ENCODE measurements at places on chromosomes 2 and 18.

GRCh38 chr2:4515871-4516761, 812.7 kb downstream of the DCDC2C start:
- DNase-seq, result no peak

DNA sequence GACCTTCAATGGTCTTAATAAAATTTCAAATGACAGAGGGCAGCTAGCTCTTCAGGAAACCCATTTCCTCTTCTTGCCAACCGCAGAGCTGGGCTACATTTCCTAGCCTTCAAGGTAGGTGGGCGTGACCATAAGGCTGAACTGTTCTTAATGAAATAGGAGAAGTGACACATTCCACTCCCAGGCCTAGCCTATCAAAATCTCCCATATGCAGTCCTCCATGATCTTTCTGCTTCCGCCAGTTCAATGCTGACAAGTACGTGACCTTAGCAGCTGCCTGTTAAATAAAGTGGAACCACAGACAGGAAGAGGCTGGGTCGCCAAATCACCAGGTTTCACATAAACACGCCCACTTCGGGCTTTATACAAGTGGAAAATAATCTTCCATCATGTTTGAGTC, 13.2 kb downstream of the SERPINE2 start:
- no peak for DNase-seq

DNA sequence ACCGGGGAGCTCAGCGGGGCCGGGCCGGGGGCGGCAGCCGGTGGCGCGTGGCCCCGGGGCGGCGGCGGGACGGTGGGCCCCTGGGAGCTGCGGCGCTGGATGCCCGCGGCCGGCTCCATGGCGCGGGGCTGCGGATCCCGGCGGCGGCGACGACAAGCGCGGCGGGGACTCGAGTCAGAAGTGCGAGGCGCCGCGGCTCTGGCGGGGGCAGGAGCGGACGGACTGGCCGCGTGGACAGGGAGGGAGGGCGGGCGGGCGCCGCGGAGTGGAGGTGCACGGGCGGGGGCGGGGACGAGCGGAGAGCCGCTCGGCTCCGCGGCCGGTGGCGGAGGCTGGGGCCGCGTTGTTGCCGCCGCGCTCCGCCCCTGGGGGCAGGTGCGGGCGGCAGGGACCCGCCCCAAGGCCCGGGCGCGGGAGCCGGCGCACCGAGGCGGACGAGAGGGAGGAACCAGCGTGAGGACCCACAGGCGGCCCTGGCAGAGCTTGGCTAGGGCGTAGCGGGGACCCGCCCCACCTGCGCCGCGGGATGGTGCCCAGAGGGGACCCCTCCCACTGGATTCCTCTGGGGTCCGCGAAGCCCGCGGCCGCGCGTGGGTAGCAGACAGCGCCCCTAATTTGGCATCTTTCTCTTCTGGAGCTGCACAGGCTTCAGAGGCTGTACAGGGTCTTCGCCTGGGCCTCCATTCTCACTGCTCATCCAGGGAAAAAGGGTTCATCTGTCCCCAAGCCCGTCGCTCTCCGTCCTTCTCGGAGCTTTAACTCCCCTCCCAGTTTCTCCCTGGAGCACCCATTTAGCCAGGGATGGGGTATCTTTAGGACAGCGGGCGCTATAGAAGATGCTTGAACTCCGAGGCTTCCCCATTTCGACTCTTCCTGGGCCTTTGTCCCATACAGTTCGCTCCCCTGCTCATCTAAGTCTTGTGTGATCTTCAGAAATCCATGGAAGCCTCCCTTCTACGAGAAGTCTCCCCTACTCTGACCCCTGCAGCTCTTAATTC, at the start of gene TMEM163:
TMEM163 (minus strand) TSS at position 184 of the 998 bp plus-strand sequence.
- no peak for DNase-seq

DNA sequence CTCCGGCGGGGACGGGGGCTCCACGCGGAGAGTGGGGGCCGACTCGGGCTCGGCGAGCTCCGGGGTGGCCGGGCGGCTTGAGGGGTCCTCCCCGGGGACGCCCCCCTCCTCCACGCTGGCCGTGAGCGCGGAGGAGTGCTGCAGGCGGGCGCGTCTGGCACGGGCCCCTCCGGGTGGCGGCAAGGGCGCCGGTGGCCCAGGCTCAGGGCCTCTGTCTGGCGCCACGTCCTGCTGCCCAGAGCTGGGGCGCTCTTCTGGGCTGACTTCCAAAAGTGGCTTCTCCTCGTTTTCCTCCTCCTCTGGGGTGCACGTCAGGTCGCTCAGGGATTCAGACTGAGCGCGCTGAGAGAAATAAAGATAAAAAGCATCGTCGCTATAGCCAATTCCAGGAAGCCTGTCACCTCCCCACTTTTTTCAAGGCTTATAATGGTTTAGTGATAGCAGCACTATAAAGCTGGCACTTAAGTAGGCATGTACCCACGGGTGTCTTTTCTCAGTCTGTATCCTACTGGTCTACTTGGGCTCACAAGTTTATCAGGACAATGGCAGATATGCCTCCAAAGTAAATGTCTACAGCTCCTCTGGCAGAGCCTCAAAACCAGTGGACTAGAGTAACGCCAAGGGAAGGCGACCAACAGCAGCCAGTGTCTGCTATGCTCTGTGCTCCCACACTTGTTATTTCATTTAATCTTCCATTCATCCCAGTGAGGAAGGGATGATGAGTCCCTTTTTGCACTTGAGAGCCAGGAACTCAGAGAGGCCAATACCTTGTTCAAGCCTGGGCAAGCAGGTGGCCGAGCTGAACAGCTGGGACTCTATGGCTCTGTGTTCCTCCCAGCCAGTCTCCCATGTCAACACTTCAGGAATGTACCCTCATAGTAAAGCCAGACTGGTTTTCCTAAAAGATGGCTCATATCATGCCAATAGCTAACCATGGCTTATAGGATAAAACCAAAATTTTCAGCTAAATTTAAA, 92.6 kb upstream of the MGAT4A start:
- no peak for DNase-seq

DNA sequence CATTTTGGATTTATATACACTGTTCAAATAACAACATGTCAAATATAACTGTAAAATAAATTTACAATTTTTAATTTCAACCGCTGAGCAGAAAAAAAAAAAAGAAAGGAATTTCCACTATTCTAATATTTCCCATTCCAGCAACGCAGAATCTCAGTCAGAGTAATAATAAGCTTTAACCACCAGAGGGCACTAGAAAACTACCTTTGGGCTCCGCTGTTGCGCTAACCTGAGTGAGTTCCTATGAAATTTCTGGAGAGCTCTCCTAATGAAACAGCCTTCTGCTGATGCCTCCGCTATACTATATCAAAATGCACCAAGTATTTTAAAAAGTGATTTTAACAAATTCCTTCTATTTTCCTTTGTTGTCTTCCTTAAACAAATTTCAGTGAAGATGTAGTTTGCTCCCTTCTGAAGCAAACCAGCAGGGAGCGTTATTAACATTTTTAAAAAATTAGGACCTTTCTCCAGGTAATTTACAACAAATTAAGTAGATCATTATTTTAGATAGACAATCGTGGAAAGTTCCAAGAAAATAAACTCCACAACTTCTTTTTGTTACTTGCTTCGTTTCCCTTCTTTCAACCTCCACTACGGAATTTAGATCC, 23.0 kb downstream of the ERMN start:
- DNase-seq, result no peak

DNA sequence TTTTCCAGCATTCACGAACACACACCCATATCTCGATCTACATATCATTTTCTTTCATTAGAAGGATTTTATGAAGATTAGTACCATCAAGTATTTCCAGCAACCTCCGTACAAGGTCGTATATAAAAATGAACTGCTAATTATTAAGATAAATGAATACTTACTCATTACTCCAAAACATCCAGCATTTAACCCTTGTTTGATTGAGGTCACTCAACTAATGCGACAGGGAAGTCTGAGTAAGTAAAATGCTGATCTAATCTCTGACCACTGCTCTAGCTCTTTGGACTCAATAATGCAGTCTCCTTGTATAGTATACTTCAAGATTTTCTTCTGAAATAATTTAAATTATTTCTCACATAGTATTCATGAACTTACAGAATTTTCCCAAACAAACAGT, 2.0 kb downstream of the ABHD3 start:
- DNase-seq, result no peak

GRCh38 chr2:3102922-3103569, 274.6 kb downstream of the EIPR1 start:
- DNase-seq, result no peak

DNA sequence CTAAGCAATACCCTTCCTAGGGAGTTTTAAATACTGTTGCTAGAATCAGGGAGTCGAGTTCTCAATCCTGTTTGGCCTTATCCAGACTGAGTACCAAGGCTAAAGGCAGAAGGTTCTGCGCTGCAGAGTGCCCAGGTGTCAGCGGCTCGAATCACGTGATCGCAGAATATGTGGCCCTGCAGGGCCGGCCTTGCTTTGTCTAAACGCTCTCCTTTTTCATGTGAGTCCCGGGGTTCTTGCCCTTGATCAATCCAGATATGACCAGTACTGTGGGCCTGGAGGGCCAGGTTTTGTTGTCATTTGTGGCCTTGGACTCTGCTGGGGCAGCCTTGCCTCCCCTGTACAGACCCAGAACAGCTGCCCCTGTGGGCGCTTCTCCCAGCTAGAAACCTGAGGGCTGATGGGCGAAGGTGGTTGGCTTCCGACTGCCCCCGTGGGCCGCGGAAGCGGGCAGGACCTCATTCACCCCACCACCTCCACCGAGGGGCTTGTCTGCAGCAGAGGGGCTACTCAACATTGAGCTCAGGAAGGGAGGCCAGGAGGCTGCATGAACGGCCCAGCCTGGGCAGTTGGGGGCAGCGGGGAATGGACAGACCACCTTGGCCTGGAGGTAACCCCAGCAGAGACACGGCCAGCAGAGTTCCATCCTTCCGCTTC, 225.0 kb downstream of the ALPK2 start:
- DNase-seq, result no peak

GRCh38 chr2:758073-758820, 81.0 kb upstream of the TMEM18 start:
- DNase-seq, result no peak

DNA sequence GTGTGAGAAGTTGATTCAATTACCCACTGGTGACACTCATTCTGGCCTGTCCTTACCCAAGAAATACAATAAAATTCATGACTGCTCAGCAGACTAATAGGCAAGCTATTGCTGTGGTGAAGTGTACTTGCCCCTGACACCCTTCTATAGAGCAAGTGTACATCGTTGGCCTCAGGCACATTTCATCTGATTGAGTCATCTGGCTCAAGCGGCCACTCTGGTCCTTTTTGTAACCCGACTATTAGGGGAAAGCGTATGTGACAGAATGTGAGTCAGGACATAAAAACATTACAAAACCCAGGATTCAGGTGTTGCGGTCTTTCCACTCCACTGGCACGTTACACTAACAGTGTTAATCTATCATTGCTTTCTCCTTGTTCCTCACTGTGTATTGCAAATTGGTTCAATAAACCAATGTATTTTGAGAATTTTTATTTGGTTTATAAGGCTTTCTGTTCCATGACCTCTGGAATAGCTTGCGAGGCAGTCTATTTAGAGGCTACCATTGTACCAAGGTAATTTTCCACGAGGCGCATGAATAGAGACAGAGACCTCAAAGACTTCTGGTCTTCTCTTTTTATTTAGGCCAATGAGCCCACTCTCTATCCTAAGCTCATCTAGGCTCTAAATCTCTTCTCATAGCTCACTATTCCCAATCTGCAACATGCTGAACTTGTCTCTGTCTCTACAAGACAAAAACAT, 10.2 kb upstream of the TTC32 start:
- DNase-seq, result no peak
